ENCODE measurements at places on chromosomes 7 and 10.

DNA sequence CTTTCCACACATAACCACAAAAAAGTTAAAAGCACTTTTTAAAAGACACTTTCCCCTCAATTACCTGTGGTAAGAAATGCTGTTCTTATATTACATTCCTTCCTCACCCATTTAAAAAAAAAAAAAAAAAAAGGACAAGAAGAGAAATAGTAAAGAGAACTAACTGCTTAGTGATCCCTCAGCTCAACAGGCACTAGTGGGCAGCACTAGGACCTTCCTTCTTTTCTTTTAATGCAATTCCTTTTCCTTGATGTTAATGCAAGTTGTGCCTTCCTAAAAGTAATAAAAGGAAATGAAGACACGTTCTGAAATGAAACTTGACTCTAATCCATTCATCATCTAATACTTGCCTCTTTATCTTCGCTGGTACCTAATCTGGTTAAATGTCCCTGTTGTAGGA lies 189.7 kb downstream of the TCF7L2 start:
- DNase-seq = no peak

- peak; percentile 68 for DNase-seq
Observed at GRCh38 chr7:116500078-116500853, 728 bp downstream of the CAV2 start.

GRCh38 chr10:78959924-78960285 lies 108.9 kb upstream of the ZMIZ1 start:
- DNase-seq = no peak

DNA sequence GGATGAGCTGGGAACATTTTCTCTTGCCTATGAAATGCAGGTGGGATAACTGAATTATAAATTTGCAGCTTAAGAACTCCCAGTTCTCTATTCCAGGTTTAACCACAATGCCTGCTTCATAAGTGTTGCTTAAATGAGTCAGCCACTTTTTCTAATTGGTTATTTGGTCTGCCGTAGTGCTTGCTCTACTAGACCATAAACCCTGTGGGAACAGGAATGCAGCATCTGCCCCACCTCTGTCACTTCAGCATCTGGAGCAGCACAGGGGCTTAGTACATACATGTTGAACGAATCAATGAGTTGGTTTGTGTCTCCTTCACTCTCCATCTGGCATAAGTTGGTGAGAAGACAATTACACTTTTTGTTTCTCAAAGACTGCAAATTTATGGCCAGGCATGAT lies 95.2 kb upstream of the PTER start:
- DNase-seq = no peak

GRCh38 chr7:7443806-7444350 lies 91.8 kb downstream of the COL28A1 start:
- no peak for DNase-seq

DNA sequence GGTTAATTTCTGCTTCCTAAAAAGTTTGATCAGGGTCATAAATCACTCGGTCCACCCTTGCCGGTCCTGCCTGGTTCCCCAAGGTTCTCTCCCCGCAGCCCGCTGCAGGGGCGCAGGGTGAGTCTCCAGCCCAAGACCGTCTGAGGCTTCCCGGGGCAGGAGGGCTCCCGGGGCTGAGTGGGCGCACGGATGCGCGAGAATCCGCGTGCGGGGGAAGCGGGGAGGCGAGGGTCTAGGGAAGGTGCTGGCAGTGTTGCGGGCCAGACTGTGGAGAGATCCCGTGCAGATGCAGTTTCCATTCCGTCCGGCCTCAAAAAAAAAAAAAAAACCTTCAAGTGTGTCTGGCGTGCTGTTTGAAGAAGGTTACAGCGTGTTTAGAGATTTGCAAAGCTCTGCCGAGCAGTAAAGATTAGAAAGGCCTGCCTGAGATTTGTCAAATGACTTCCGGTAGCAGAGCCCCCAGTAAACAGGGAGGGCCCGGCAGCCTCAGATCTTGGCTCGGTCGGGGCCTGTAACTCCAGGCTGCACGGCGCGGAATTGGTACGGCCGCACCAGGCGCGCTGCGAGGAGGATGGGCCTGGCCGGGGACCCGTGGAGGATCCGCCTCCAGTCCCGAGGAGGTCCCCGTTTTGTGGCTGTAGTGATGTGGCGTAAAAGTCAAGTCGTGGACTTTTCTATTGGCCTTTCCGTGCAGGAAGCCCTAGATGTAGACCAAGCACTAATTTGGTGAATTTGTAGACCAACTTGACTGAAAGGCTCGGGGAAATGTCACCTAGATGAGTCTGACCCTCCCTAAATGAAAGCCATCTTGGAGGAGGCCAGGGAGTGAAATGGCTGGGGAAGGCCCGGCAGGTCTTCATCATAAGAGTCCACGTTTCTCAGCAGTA lies 293.2 kb upstream of the NFE2L3 start:
- DNase-seq = no peak

DNA sequence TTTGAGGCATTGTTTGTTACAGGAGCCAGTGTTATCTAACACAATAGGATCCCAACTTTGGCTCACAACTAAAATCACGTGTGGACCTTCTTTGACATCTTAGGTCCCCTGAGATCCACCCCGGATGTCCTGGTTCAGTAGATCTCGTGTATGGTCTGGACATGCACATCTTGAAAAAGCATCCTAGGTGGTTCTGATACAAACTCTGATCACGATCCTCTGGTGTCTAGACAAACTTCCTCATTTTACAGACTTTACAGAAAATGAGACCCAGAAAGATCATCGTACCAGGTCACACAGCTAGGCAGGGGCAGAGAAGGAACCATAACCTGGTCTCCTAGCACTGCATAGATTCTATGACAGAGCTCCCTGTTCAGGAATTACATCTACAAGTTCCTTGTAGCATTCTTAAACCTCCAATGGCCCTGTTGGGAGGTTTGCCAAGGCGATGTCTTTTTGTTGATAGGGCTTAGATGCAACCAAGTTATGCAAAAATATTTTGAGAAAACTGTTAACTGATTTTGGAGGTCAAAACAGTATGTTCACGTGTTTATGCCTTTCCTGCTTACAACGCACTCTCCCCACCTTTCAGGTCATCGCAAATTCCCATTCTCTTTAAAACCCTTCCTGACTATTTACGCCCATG lies 30.8 kb upstream of the CHST15 start:
- DNase-seq = peak; percentile 5

DNA sequence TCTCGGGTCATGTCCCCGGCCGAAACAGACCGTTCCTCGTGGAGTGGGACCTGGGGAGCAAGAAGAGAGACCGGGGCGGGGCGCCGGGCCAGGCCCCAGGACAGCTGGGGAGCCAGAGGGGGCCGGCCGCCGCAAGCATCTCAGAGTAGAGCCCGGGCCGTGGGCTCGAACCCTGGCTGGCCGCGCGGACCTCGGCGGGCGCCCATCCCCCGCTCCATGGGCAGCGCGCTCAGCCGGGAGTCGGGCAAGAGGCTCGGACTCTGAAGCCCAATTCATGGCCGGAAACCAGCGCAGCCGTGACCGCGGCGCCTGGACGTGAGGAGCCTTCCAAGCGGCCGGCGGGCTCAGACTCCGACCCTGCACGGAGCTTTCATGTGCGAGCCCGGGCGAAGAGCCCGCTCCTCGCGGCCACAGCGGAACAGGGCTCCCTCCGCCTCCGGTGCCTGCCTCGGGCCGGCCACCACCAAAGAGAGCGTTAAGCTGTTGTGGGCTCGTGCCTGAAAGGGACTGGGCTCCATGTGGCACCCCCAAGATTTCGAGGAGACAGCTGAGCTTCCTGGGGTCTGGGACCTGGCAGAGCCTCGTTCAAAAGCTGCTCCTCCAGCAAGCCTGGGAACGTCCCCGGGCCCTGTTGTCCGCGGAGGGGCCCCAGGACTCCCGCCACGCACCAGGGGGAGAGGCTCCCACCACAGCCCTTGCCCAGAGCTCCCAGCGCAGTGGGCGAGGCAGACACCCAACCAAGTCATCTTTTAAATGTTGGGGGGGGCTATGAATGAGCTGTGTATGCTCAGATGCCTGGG lies 757 bp upstream of the GRID1 start:
- peak; percentile 71 for DNase-seq

- DNase-seq = peak; percentile 67
Observed at GRCh38 chr10:132910901-132911785, 31.2 kb downstream of the CFAP46 start.

DNA sequence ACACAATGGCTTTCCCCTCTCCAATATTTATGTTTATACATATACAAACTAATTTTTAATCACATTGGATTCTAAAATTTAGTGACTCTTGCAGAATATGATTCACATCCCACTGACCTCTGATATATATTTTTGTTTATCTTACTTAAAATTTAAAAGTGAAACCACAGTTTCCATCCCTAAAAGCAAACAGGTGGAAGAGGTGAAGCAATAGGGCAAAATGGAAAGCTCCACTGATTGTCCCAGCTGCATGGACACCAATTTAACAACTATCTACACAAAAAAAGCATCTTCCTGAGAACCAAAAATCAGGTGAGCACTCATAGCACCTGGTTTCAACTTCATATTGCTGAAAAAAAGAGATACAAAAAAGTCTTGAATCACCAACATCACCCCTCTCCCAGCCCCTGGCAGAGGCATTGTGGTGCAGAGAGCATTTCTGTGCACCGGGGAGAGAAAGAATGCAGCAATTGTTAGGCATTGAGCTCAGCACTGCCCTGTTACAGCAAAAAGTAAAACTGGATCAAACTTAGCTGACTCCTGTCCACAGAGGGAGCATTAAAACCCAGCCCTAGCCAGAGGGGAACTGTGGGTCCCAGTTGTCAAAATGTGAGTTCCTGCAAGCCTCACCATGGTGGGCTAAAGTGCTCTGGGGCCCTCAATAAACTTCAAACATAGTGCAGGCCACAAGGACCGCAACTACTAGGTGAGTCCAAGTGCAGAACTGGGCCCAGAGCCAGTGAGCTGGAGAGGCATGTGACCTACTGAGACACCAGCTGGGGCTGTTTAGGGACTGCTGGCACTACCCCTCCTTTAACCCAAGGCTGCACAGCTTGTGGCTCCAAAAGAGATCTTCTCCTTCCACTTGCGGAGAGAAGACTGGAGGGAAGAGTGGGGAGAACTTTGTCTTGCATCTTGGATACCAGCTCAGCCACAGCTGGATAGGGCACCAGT lies 92.1 kb downstream of the SIRT1 start:
- DNase-seq = no peak

DNA sequence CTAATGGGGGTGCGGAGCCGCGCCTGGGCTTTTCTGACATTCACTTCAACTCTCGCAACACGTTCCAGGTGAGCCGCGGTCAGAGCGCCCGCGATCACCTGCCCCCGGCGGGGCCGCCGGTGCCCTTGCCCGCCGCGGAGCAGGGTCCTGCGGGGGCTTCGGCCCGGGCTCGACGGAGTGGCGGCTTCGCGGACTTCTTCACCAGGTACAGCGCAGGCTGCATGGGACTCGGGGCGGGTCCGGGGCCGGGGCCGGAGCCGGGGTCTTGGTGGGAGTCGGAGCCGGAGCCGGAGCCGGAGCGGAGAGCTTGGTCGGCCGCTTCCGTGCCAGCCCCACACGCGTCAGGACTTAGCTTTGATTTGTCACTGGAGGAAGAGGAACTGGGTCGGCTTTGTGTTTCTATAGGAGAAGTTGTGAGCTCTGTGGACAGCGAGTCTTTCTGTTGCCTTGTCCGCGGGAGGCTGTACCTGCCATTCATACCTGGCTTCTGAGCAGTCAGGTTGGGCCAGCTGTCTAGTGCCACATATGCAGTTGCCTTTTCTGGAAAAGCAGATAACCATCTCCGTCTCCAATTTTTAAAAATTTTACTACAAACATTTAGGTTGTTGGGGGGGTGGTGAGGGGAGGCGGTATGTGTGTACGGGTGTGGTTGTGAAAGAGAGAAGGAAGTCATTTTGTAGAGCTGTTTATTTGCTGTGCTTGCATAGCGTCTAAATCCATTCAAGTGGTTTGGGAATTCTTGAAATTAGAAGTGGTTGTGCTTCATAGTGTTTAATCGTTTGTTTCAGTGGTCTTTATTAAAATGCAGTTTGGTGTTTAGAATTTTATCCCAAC lies 1.3 kb downstream of the TBC1D12 start:
- peak; percentile 90 for DNase-seq

- no peak for DNase-seq
Observed at GRCh38 chr7:111082351-111082750, 8.6 kb upstream of the LRRN3 start.

- no peak for DNase-seq
Observed at GRCh38 chr7:8963722-8964121, 530.3 kb downstream of the NXPH1 start.

GRCh38 chr10:88288320-88289059 lies 294.6 kb downstream of the RNLS start:
- no peak for DNase-seq

- no peak for DNase-seq
Observed at GRCh38 chr10:31944071-31944433, 15.4 kb upstream of the ARHGAP12 start.

GRCh38 chr10:124696446-124697392 lies 47.5 kb downstream of the FAM53B start:
- DNase-seq = peak; percentile 73

- no peak for DNase-seq
Observed at GRCh38 chr10:72322280-72323058, 32.2 kb downstream of the DNAJB12 start.

GRCh38 chr7:30633223-30633622 lies 38.5 kb downstream of the GARS1 start:
- DNase-seq = no peak

DNA sequence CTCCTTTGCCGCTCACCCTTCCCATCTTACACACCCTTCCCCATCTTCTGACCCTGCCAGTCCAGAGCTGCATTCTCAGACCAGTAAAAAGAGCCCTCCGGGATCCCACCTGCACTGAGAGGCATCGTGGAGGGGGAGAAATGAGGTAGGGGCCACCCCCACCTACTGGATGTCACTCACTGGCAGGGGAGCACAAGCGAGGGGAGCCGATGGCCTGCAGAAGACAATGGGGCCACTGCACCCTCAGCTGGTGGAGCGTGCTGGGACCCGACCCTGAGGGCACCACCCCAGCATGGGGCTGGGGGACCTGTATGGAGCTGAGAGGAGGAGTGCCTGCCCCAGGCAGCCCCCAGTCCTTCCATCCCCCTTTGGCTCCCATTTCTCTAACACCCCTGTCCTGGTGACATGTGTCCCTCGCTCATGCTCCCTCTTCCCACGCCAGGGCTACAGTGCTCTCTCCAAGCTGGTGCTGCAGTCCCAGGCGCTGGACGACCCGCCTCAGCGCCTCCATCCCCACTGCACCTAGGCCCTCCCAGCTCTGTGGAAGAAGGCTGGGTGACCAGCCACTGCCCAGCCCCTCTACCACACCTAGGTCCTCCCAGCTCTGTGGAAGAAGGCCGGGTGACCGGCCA lies 49.8 kb downstream of the RASGEF1A start:
- DNase-seq = peak; percentile 61

DNA sequence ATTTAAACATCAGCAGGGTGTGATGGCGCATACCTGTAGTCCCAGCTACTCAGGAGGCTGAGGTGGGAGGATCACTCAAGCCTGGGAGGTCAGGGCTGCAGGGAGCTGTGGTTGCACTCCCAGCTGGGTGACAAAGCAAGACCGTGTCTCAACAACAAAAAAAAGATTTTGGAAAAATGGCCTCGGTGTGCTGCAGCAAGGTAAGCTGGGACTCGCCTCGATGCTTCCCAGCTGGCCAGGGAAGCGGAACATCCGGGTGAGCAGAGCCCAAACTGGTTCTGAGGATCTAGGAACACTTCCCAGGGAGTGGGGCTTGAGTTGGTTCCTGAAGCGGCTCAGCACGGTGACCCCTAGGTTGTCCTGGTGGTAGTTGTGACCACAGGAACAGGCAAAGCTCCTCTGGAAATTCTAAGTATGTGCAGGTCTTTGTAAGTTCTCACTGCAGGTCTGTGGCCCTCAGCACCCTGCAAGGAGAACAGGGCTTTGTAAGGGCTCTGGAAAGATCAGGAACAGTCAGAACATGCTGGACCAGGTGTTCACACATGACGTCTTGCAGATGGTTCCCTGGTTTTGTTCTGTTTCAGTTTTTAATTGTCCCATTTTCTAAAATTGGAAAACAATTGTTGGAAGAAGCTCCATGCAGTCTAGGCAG lies 38.6 kb upstream of the ZMIZ2 start:
- peak; percentile 27 for DNase-seq
